ENCODE measurements at places on chromosomes 7 and 10. TPM values are rescaled to one million over a fixed set of nuclear protein-coding genes. Genes with fewer than 3 reads are reported as not detected.

DNA sequence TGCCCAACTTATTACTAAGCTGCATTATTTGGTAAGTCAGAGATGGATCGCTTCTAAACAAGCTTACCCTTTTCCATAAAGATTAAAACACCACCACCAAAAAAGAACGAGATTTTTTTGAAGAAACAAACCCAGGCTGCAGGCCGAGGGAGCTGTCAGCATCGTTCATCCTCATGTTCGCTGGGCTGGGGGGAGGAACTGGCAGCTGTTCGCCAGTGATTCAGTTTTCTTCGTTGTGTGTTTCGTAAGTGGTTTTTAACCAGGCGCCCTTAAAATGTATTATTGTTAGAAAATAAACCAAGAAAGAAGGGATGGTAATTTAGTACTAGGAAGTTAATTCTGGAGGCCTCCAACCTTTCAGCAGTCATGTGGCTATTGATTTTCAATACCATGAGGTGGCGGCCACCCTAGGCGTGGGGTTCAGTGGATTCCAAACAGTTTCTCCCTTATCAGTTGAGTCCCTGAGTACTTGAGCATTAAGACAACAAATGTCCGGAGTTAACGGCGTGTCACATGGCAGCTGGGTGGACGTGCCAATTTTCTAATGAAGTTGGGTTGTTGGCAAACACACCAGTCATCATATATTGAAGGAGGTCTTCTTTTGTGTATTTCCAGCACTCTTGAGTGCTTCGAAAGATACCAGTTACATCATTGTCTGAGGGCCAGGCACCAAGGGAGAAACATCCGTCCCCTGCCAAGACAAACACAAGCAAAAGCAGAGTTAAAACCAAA lies 173.2 kb downstream of the EBF3 start:
- no peak overlapping the region for H3K27ac ChIP-seq
- H3K4me3 ChIP-seq = no peak overlapping the region
- H3K36me3 ChIP-seq = no peaks in the 10 kb centered on the region
- H3K27me3 ChIP-seq = no peaks in the 10 kb centered on the region

- no peaks in the 10 kb centered on the region for H3K36me3 ChIP-seq
- no peaks in the 10 kb centered on the region for H3K4me1 ChIP-seq
- H3K27ac ChIP-seq = no peak overlapping the region
- DNase-seq = no peak
- H3K4me3 ChIP-seq = no peak overlapping the region
Observed at GRCh38 chr7:117411539-117411938, 15.8 kb downstream of the ASZ1 start.

- H3K4me3 ChIP-seq = no peak overlapping the region
- no peak for DNase-seq
- no peaks in the 10 kb centered on the region for H3K4me1 ChIP-seq
- H3K27ac ChIP-seq = no peak overlapping the region
- no peaks in the 10 kb centered on the region for H3K36me3 ChIP-seq
Observed at GRCh38 chr10:107618504-107618994, 454.0 kb upstream of the SORCS1 start.

DNA sequence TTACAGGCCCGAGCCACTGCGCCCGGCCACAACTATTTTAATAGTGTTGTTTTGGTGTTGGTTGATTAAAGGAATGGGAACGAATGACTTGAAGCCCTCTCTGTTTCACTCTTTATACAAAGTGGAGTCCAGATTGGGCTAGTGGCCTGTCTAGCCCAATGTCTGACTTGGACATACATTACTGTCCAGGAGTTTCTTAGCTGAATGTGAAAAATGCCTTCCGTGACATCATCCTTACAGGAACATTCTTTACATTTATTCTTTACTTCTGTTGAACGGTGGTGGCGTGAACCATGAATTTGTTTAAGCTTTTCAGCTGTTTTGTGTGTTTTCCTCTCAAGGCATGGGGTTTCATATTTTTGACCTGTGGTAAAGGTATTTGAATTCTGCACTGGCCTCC lies 67.9 kb downstream of the DAGLB start:
- peaks cover 32% of the 10 kb centered on the region for H3K36me3 ChIP-seq
- H3K27ac ChIP-seq = peak overlapping the region; percentile 78

GRCh38 chr7:150936018-150936417 lies 42.1 kb downstream of the KCNH2 start:
- DNase-seq = no peak
- H3K4me3 ChIP-seq = no peak overlapping the region
- H3K36me3 ChIP-seq = no peaks in the 10 kb centered on the region
- no peak overlapping the region for H3K27ac ChIP-seq

GRCh38 chr7:28998105-28998504 lies 40.0 kb upstream of the TRIL start:
- H3K27ac ChIP-seq = no peak overlapping the region
- no peaks in the 10 kb centered on the region for H3K4me1 ChIP-seq
- no peak for DNase-seq

DNA sequence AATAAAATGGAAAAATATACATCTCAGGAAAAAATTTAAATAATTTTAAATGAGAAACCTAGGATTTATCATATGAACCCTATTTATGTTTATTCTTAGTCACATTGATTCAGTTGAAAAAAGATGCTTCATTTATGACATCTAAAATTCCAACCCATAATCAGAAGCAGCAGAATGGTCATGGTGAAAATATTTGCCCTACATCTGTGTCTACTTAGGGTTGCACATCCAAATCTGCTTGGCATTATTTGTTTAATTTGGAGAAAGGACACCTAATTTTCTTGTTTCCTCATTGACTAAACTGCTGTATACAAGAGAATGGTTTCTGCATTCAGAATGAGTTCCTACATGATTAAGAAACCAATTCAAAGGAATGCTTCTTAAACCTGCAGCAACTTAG lies 72.9 kb upstream of the SKAP2 start:
- DNase-seq = no peak
- H3K4me1 ChIP-seq = no peaks in the 10 kb centered on the region
- no peaks in the 10 kb centered on the region for H3K36me3 ChIP-seq
- H3K27ac ChIP-seq = no peak overlapping the region

GRCh38 chr7:68550027-68550426 lies 1048.2 kb upstream of the AUTS2 start:
- no peak for DNase-seq
- H3K36me3 ChIP-seq = no peaks in the 10 kb centered on the region
- no peaks in the 10 kb centered on the region for H3K27me3 ChIP-seq
- no peaks in the 10 kb centered on the region for H3K4me1 ChIP-seq

DNA sequence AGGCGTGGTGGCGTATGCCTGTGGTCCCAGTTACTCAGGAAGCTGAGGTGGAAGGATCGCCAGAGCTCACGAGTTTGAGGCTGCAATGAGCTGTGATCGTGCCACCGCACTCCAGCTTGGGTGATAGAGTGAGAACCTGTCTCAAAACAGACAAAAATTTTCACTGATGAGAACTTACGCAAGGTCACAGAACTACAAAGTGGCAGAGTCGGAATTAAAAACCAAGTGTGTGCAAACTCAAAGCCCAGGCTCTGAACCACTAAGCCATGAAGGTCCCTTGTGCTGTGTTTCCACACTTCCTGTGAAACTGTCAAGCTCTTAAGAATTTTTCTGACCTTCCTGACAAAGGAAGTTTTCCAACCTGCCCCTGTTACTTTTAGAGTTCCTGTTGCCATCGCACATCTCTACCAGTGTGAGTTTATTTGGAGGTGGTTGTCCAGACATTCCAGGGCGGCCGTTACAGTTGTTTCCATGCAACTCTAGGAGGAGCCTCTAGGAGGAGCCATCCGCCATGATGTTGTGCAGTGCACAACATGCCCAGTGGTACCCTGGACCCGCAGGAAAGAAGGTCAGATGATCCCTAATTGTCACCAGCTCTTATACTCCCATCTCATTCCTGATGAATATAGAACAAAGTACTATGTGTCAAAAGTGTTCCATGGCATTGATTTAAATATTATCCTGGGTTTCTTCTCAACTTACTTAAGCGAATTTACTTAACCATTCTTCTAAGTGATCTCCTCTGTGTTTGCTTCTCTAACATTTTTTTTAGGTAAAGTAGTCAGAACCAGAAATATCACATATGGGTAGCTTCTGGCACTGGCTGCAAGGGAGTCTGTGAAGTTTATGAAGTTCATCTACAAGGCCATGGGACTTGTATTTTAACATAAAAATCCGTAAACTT lies 49.0 kb upstream of the LYZL1 start:
- H3K4me1 ChIP-seq = no peaks in the 10 kb centered on the region
- DNase-seq = no peak
- H3K27me3 ChIP-seq = peaks cover 4% of the 10 kb centered on the region
- H3K4me3 ChIP-seq = no peak overlapping the region

- no peak overlapping the region for H3K27ac ChIP-seq
- H3K4me3 ChIP-seq = no peak overlapping the region
- no peak for DNase-seq
- no peaks in the 10 kb centered on the region for H3K4me1 ChIP-seq
- no peaks in the 10 kb centered on the region for H3K27me3 ChIP-seq
Observed at GRCh38 chr7:146772601-146773000, 656.0 kb downstream of the CNTNAP2 start.

DNA sequence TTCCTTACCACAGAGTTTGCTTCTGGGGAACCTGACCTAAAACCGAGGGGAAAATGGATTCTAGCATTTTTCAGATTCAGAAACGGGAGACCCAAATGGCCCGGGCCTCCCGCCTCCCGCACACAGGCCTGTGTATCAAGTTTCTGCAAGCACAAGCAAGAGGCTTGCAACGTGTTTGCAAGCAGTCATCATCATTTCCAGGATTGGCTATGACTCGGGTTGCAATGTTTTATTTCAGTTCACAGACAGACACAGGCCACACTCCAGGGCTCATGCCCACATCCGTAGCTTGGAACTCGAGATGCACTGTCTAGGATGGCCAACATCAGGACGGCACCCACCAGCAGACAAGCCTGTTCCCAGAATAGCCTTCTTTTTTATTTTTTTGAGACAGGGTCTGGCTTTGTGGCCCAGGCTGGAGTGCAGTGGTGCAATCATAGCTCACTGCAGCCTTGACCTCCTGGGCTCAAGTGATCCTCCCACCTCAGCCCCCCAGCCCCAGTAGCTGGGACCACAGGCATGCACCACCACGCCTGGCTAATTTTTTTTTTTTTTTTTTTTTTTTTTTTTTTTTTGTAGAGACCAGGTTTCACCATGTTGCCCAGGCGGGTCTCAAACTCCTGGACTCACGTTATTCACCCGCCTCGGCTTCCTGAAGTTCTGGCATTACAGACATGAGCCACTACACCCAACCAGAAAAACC lies 68.1 kb upstream of the FOXK1 start:
- no peak overlapping the region for H3K4me3 ChIP-seq
- no peaks in the 10 kb centered on the region for H3K36me3 ChIP-seq
- peaks cover 12% of the 10 kb centered on the region for H3K4me1 ChIP-seq
- H3K27me3 ChIP-seq = peaks cover 10% of the 10 kb centered on the region

DNA sequence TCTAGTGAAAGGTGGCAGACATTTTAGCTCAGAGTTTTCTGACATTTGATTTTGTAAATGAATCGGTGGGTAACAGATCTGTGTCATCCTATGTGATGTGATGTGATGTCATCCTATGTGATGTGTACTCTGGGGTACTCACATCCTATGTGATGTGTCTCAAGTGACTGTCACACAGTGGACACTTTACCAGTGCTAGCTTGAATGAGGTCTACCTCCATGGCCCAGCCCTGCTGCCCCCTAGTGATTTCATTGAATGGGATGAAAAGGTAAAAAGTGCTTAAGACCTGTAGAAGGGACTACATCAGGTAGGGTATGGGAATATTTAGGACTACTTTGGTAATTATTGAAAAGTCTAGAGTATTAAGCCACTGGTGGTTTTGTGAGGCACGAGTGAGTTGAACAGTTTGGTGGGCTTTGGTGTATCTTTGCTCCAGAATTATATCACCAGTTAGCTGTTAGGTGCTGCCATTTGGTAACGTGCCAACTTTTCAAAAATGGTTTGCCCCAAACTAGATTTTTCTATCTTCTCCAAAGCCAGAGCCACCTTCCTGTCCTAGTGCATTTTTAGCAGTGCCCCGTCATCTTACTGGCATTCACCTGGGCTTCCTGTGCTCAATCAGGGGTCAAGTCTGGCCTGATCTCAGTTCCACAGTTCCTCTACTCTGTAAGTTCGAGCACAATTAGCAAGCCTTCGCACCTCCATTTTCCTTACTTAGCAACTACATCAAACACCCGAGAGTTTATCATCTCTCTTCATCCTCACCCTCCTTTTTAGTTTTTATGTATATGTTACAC lies 9.7 kb downstream of the EIF4H start:
- H3K27me3 ChIP-seq = no peaks in the 10 kb centered on the region
- H3K4me3 ChIP-seq = no peak overlapping the region
- peaks cover 68% of the 10 kb centered on the region for H3K36me3 ChIP-seq

DNA sequence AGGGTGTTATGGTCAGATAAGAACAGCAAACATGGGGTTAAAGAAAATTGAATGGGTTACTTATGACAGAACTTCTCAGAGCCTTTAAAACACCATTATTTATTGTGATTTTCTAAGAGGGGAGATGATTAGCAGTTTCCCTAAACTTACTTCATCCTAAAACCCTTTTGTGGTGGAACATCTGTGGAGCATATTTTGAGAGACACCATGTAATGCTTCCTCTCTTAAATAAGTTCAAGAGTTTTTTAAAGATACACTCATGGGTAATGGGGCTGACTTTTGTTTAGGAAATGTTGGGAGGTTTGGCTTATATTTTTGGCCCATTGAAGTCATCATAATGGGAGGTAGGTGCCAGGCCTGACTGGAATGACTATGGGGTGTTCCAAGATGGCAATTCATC lies 8.4 kb upstream of the PDCD4 start:
- H3K27me3 ChIP-seq = no peaks in the 10 kb centered on the region
- no peaks in the 10 kb centered on the region for H3K36me3 ChIP-seq
- peak overlapping the region; percentile 97 for H3K27ac ChIP-seq
- DNase-seq = no peak

DNA sequence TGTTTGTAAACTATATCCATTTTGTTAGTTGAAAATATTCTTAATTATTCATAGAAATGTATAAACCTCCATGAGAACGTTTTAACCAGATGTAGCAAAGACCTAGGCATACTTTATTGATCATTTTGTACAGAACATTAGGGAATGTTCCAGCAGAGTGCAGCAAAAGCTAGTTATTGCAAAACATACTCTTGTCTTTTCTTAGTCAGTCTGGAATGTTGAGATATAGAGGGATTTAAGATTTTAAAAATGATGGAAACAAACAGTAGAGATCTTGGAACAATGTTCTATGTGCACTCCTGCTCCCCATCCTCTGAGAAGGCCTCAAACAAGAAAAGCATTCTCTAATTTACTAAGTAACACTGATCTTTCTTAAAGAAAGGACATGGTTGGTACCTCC lies 292.1 kb downstream of the BBS9 start:
- no peaks in the 10 kb centered on the region for H3K36me3 ChIP-seq
- peaks cover 25% of the 10 kb centered on the region for H3K4me1 ChIP-seq
- H3K27me3 ChIP-seq = no peaks in the 10 kb centered on the region
- no peak overlapping the region for H3K27ac ChIP-seq
- DNase-seq = no peak

The MBL2 gene
- not detected for total RNA-seq

The SFRP5 gene
- total RNA-seq = not detected

The MAGI2 gene
- total RNA-seq = 0.38 TPM

The NRG3 gene
- total RNA-seq = not detected

The DPP6 gene
- total RNA-seq = not detected

The ABCB1 gene
- total RNA-seq = 4.7 TPM

The ADAP1 gene
- 9.4 TPM for total RNA-seq
